ENCODE measurements at places on chromosomes 3 and 15.
A peak's percentile ranks its signal among the peaks of the same experiment; 100 is the strongest.

GRCh38 chr3:65604863-65605526 is 433.7 kb downstream of the MAGI1 start:
- DNase-seq = no peak

GRCh38 chr3:146590521-146590920 is 14.6 kb downstream of the PLSCR5 start:
- DNase-seq = no peak

GRCh38 chr3:25911525-25912295 is 121.8 kb downstream of the OXSM start:
- DNase-seq = no peak

DNA sequence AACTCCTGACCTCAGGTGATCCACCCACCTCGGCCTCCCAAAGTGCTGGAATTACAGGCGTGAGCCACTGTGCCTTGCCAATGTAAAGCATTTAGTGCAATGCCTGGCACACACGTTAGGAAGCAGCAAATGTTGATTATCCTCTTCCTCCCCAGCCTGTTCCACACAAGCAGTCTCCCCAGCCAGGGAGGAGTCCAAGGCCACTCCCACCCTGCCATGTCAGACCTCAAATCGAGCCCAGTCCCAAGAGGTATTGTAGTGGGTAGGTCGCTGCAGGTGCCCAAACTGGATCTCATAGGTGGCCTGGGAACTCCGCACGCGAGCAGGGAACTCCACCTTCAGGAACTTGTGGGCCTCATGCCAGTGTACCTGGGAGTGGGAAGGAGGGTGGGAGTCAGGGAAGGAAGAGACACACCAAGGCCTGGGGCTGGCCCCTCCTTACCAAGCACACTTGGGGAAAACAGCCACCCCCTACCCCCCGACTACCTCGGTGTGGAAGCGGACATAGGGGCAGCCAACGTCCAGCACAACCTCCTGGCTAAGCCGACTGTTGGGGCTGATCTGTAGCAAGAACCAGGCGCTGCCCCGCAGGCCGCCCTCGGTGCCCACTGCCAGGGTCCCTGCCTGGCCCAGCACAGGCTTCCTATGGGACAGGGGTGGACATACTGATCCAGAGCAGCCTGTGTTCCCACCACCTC is 10.3 kb downstream of the MAN2C1 start:
- no peak for DNase-seq

GRCh38 chr3:187914231-187914630 is 169.0 kb upstream of the BCL6 start:
- no peak for DNase-seq

DNA sequence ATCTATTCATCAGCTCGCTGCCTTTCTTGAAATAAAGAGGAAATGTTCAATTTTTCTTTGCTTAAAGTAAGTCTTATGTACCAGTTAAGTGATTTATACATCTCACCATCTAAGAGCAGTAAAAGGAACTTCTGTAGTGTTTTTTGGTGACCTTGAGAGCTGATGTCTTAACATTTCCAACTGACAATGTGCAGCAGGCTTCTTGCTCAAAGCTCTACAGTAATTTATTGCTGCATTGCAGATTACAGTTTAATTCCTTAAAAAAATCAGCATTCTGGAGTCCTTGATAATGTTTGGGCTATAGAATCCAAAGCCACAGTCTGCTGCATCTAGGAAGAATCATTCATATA is 61.6 kb downstream of the DIPK2A start:
- DNase-seq = no peak

- DNase-seq = no peak
These were observed 381.1 kb downstream of the CTNNB1 start for GRCh38 chr3:41580274-41580959.

GRCh38 chr3:114686621-114687020 is 392.8 kb downstream of the TIGIT start:
- DNase-seq = peak; percentile 11

DNA sequence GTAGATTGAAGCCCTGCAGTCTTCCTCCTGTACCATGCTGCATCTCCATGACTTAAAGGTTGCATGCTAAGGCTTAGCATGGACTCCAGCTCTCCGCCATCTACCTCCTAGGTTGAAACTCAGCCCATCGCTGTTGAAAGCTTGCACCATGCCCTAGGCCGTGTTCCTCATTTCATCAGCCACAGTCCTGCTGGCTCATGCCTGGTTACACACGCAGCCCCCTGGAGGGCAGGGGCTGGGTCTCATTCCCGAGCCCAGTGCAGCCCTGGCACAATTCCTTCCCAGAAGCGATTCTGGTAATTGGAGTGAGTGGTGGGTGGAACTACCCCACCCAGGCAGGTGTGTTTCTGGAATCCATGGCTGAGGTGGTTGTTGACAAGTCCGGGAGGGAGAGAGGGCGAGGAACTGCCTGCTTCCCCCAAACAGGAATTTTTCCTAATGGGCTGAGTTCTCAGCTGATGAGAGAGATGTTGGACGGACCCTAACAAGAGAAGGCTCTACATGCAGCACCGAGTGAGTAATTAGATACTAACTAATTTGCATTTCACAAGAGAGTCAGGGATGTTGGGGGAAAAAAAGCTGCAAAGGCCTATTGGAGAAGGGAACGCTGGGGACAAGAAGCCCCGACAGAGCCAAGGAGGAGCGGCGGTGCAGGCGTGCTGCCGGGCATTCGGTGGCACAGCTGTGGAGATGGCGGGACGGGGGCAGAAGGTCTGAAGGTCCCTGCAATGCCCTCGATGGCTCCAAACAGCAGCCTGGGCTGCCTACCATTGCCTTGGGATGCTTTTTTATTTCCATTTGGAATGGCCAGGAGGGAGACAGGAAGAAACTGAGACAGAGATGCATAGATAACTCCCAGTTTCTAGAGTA is 92.3 kb upstream of the TLE3 start:
- no peak for DNase-seq

- no peak for DNase-seq
These were observed 608.9 kb downstream of the PDCD6IP start for GRCh38 chr3:34407281-34407680.

DNA sequence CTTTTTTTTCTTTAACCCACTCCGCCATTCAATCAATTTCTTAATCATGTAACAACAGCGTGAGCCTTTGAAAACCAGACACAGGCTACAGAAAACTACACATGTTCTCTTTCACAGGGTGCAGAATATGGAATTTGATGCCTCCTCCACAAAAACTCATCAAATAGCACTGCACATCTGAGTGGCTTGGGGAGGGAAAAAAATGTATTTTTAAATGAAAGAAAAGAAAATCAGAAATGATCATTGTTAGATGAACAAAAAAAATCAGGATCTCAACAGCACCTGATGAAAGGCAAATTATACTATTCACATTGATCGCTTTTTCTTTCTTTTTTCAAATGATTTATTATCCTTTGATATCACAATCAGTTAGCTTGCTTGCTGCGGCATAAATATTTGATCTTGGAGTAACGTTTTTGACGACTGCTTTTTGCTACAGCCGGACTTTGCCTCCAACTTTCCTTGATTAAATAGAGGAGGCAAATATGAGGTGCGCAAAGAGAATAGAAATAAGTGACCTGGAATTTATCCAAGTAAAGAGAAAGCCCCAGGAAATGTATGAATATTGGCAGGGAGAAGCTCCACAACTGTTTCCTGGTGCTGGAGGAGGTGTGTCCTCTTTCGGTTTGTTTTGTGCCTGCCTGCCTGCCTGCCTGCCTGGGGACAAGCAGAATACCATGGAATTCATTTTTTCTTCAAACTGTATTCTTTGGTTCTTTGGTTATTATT is 63.1 kb downstream of the EDEM1 start:
- DNase-seq = no peak

DNA sequence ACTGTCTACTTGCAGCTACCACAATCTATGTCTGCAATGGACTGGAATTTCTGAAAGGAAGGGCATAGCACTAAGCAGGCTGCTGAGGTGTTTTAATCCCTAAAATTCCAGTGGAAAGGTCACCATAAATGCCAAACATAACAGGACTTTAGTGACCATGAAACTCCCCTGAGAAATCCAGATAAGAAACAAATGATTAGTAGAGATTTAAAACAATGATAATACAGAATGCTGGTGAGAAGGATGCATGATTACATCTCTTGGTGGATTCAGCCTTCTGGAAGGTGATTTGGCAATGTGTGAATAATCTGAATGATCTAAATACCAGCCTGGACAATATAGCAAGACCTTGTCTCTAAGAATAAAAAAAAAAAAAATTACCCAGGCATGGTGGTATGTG is 475.0 kb upstream of the CBLB start:
- DNase-seq = no peak

DNA sequence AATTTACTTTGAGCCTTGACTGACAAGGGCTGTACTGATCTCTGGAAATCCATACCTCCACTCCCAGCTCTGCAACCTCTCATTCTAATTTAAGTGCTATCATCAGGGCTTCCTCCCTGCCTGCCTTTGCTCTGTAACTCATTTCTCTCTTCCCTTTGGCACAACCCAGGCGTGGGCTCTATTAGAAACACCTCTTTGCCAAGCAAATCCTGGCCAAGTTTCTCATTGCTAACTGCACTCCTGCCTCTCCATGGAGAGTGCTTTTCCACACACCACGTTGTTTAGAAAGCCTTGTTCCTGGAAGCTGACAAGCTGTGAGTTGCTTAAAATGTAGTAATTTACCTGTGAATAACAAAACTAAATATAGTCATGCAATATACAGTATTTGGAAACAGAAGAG is 20.1 kb upstream of the FSTL1 start:
- DNase-seq = no peak

- DNase-seq = peak; percentile 42
These were observed 374.7 kb downstream of the TUSC7 start for GRCh38 chr3:117084277-117084676.

DNA sequence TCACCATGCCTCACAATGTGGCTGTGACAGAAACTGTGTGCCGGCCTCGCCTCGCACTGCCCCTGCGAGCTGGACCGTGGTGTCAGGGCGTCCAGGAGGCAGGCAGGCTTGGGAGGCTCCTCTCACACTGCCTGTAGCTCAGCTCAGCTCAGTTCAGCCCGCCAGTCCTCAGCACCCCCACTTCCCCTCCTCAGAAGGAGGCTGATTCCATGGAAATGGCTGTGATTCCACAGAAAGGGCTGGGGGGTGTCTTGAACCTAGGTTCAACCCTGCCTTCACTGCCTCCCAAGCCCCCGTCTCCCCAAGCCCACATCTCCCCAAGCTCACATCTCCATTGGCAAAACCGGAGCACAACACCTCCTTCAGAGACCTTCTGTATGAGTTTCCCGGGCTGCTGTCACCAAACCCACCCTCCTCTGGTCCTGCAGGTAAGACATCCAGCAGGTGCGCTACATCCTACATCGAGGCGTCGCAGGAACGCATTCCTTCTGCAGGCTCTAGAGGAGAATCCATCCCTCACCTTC is 94.0 kb downstream of the OCA2 start:
- no peak for DNase-seq

GRCh38 chr3:81395739-81396513 is 365.5 kb downstream of the GBE1 start:
- no peak for DNase-seq

DNA sequence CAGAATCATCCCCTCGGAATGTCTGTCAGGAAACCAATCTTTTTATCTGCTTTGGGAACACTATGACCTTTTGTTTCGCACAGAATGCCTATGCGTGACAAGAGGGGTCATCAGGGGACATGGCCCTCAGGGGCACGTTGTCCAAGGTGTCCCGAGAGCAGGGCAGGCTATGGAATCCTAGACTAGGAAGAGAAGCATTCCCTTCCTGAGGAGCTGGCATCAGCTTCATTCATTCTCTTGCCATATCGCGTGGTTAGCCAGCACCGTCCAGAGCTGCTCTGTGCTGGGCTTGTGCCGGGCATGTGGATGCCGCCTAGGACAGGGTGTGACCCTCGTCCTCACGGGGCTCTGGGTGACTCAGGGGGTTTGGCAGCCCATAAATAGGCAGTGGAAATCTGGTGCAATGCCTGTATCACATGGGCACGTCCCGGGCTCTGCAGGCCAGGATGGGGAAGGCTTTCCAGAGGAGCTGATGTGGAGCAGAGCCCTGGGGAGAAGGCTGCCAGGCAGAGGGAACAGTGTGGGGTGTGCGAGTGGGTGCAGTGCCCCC is 117.8 kb downstream of the TMEM266 start:
- DNase-seq = no peak

DNA sequence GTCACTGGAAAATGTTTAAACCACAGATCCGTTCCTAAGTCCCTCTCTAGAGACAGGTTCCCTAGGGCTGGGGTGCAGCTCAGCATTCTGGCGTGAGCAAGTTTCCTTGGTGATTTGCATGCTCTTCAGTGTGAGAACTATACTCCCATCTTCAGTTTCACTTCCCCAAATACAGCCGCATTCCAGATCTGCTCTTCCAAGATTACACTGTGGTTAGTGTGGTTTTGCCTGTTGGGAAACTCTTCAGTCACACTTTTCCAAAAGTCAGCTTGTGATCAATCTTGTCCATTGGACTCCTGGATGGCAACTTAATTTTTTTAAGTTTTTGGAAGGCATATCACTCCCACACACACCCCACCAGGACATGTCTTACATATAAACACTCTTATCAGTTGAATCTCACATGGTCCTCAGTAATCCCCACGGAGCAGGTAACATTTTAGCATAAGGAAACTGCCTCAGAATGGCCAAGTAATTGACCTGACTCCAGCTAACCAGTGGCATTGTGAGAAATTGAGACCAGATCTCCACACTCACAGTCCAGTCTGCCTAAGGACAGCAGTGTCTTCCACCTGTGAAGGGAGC is 33.5 kb upstream of the PTPN23 start:
- DNase-seq = peak; percentile 82

DNA sequence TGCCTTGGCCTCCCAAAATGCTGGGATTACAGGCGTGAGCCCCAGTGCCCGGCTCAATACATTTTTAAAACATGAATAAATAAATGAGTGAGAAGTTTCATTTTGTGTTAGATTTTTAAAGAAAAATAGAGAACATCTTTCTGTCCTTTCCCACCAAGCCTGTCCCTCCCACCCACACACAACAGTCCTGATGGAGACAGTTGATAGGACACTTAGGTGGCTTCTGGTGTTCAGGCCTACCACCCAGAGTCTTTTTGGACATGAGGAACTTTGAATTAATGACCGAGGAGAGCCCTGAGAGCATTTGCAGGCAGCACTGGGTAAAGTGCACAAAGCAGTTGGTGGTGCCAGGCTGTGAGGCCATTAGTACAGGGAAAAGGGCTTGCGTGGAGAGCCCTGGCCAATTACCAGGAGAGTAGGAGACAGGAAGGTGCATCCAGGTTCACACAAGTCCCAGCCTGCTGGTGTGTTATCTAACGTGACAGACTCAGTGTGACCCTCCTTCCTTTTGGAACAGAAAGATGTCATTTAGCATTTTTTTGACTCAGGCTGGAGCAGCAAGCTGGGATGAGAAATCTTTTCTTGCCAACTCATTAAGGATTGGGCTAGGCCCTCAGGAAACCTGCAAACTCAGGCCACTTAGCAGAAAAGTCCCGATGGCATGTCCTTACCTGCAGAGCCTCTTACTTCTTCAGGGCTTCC is 103.6 kb downstream of the PDCD6IP start:
- no peak for DNase-seq

- DNase-seq = no peak
These were observed 34.9 kb upstream of the GAP43 start for GRCh38 chr3:115588201-115589115.

DNA sequence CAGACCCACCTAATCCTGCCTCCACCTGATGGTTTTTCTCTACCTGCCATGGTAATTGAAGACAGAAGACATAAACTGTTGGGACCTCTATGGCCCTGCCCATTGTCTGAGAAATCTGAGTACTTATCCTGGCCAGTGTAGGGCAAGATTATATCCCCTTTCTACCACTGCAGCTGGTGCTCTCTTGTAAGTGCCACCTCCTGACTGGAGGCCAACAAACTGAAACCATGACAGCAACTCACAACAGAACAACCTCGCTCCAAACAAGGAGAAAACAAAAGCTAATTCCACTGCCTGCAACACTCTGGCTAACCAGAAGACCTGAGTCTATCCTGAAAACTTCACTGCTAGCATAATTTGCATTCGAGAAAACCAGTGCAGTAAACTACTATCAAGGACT is 82.9 kb downstream of the CLDN1 start:
- DNase-seq = no peak

Measured in inflammatory macrophage treated with lipopolysaccharide for 1 hour (primary cell).